ENCODE measurements at places on chromosomes 5 and 9.

- DNase-seq: no peak
Observed at GRCh38 chr5:38433160-38433861, 123.1 kb downstream of the LIFR start.

- DNase-seq: peak; percentile 51
Observed at GRCh38 chr5:42992088-42992879, 47.8 kb downstream of the ANXA2R start.

GRCh38 chr9:19999491-20000057 lies 210.7 kb upstream of the SLC24A2 start:
- DNase-seq: no peak

- DNase-seq: no peak
Observed at GRCh38 chr5:143908959-143909358, 97.0 kb downstream of the HMHB1 start.

DNA sequence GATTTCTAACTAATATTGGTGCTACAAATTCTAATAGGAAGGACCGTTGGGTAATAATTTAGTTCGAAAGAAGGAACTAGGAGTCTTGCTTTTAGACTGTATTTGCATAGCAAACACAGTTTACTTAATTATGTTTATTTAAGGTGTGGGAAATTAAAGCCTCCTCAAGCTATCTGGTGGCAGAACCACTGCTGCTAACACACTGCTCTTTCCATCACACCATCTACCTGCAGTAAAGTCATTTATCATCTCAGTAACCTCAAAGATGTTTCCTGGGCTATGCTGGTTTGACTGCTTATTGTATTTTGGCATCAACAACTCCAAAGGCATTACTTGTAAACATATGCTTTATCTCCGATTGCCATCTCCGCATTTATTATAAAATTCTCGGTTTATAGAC lies 114.3 kb downstream of the DEPDC1B start:
- no peak for DNase-seq

GRCh38 chr9:70470050-70471015 lies 55.9 kb upstream of the KLF9 start:
- DNase-seq: no peak

DNA sequence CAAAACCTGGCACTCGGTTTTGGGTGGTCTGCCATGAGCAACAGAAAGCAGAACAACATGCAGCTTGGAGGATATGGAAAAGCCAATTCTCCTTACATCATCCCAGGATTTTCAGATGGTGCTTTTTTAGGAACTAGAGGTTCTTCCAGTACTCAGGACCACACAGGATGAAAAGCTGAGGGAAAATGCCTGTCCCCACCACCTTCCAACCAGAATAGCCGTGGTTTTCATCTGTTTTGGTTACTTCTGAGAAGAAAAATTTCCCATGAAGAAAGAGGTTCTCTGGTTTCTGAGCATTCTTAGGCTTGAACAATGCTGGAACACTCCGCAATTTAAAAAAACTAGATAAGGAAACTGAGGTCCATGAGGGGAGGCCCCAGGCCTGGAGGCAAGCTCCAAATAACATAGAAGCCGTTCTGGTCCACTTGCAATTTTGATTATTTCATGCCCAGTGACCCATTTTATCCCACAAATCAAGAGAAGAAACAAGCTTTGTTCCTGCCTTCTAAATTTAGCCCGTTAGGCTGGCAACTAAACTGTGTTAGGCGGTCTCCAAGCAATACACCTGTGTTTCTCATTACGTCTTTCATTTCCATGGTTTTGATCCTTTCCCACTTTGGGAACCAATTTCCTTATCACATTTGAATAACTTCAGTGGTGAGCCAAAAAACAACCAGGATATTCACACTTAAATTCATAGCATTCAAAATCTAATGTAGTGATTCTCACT lies 79.2 kb upstream of the SPIN1 start:
- DNase-seq: no peak

DNA sequence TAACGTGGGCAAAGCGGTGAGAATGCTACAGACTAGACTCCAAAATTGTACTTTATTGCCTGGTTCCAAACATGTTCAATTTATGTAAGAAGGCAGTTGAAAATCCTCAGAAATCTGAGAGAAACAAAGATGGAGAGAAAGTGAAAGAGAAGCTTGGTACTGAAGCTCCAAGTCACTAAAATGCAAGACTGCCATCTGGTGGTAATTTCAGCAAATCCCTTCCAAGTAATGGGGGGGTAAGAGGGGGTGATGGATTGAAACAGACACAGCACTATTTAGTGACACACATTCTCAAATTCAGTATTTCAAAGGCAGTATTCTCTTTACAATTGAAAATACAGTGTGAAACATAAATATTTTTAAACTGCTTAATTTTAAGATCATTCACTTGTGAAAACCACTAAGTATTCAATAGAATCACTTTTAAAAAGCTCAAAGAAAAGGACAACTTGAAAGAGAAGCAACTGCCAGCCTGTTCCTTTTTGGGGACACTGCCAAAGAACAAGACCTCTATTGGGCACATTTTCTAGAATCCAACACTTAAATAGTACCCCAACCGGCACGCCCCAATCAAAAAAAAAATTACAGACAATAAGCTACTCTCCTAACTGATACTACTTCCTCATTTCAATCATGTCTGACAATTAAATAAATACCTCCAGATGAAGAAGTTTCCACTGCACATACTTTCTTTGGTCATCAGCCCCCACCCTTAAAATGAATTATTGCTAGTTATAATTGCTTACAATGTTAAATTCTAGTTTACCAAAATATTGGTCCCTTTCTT lies 131.5 kb downstream of the AGTPBP1 start:
- no peak for DNase-seq

DNA sequence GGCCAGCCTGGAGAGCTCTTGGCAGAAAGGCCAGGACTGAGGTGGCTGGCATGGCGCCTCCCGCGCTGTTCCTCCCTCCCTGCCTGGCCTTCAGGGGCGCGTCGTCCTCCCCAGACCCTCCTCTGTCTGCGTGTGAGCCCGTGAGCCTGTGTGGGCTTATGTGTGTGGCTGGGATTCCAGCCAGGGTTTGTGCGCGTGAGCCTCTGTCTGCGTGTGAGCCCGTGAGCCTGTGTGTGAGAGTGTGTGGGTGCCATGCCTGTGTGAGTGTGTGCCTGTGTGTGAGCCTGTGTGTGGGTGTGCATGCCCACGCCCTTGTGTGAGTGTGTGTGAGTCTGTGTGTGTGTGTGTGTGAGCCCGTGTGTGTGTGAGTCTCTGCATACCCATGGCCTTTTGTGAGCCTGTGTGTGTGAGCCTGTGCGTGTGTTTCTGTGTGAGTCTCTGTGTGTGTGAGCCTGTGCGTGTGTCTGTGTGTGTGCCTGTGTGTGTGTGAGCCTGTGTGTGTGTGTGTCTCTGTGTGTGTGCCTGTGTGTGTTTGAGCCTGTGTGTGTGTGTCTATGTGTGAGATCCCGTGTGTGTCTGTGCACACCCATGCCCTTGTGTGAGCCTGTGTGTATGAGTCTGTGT lies 13.0 kb downstream of the RXRA start:
- DNase-seq: no peak
